Mammary microvascular endothelial cell (primary cell): ENCODE measurements at places on chromosomes 12 and 14. TPM values are rescaled to one million over a fixed set of nuclear protein-coding genes. Genes with fewer than 3 reads are reported as not detected.

The NR1H4 gene
- not detected in 2 replicates for total RNA-seq

The PZP gene
- total RNA-seq, result 0.05 and 0.20 TPM in 2 replicates

The VAMP1 gene
- 3.8 and 5.5 TPM in 2 replicates for total RNA-seq

The RPL10L gene
- not detected in 2 replicates for total RNA-seq

The HHIPL1 gene
- 3.3 and 4.7 TPM in 2 replicates for total RNA-seq

The GLIPR1L1 gene
- not detected in 2 replicates for total RNA-seq

The HOXC11 gene
- total RNA-seq, result not detected in 2 replicates

The SETD1B gene
- total RNA-seq, result 3.3 and 4.9 TPM in 2 replicates

The FAM186B gene
- total RNA-seq, result not detected in 2 replicates

The USP44 gene
- 0.44 and 0.60 TPM in 2 replicates for total RNA-seq

The PNMA1 gene
- total RNA-seq, result 29.3 and 32.4 TPM in 2 replicates

The VDR gene
- 0.44 and 0.60 TPM in 2 replicates for total RNA-seq

The DIO3 gene
- not detected in 2 replicates for total RNA-seq

The C12orf75 gene
- 81.4 and 89.5 TPM in 2 replicates for total RNA-seq

The TAS2R50 gene
- 0.15 and 0.20 TPM in 2 replicates for total RNA-seq

The ADCY4 gene
- total RNA-seq, result 21.3 and 26.8 TPM in 2 replicates

The NELL2 gene
- not detected in 2 replicates for total RNA-seq

The AEBP2 gene
- total RNA-seq, result 9.7 and 13.7 TPM in 2 replicates

The DDN gene
- under 0.01 TPM in 1 of 2 replicates, not detected in the other for total RNA-seq

The MGAT4C gene
- not detected in 2 replicates for total RNA-seq

The KRT74 gene
- total RNA-seq, result not detected in 2 replicates

The ANO2 gene
- total RNA-seq, result 9.2 and 13.5 TPM in 2 replicates

The VEZT gene
- total RNA-seq, result 40.3 and 47.4 TPM in 2 replicates

The NGB gene
- not detected in 2 replicates for total RNA-seq

The PPP1R36 gene
- 0.39 TPM in 1 of 2 replicates, not detected in the other for total RNA-seq

The MYO1H gene
- total RNA-seq, result not detected in 2 replicates

The CD27 gene
- not detected in 2 replicates for total RNA-seq

The NOPCHAP1 gene
- 7.7 and 12.3 TPM in 2 replicates for total RNA-seq

The HCAR1 gene
- total RNA-seq, result 0.13 and 0.25 TPM in 2 replicates

The PKP2 gene
- 1.3 and 1.9 TPM in 2 replicates for total RNA-seq

The SCN8A gene
- 0.53 and 1.1 TPM in 2 replicates for total RNA-seq

The KCNH3 gene
- total RNA-seq, result not detected in 2 replicates

The MYF6 gene
- total RNA-seq, result not detected in 2 replicates
